ENCODE measurements at places on chromosomes 12 and 14. TPM values are rescaled to one million over a fixed set of nuclear protein-coding genes. Genes with fewer than 3 reads are reported as not detected.

The KLRC1 gene
- total RNA-seq: not detected

The FIGNL2 gene
- total RNA-seq: 0.33 TPM

The LRRC10 gene
- not detected for total RNA-seq

The BRMS1L gene
- total RNA-seq: 14.6 TPM

The LHX5 gene
- not detected for total RNA-seq

The BEST3 gene
- 0.50 TPM for total RNA-seq

The TAS2R30 gene
- 3.5 TPM for total RNA-seq

The GUCY2C gene
- total RNA-seq: not detected

The LTB4R2 gene
- total RNA-seq: 7.6 TPM

The TTC6 gene
- 0.35 TPM for total RNA-seq

The DTX1 gene
- total RNA-seq: 5.5 TPM

The CIROP gene
- total RNA-seq: not detected

The RERGL gene
- total RNA-seq: not detected

The GRIP1 gene
- 1.9 TPM for total RNA-seq
